ENCODE measurements at places on chromosomes 6 and 20.

- no peaks in the 10 kb centered on the region for H3K4me1 ChIP-seq
- H3K27ac ChIP-seq: no peak overlapping the region
- no peaks in the 10 kb centered on the region for H3K27me3 ChIP-seq
- no peak overlapping the region for H3K4me3 ChIP-seq
These were observed 933.7 kb upstream of the GJE1 start for GRCh38 chr6:141199074-141199473.

GRCh38 chr6:166604328-166604727 is 17.9 kb upstream of the RAMACL start:
- DNase-seq: no peak
- peaks cover 2% of the 10 kb centered on the region for H3K36me3 ChIP-seq
- no peak overlapping the region for H3K4me3 ChIP-seq
- H3K27me3 ChIP-seq: no peaks in the 10 kb centered on the region

DNA sequence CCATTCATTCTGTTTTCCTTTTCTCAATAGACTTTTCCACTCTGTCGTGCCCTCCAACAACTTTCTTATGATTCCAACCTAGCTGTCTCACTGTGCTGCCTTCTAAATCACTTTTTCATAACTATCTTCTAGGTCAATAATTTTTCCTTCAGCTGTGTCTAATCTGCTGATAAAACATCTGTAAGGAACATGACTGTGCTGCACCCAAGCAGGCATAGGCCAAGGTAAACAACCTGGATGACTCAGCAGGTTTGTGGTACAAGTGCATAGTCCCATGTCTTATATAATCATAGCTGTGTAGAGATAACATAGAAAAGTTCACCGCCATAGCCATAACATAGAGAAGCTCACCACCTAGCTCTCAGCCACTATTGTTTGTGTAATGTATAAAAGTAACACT is 332.3 kb downstream of the PLCB1 start:
- no peaks in the 10 kb centered on the region for H3K4me1 ChIP-seq
- no peaks in the 10 kb centered on the region for H3K27me3 ChIP-seq
- H3K36me3 ChIP-seq: peaks cover 4% of the 10 kb centered on the region

GRCh38 chr6:17585766-17586490 is 14.2 kb upstream of the FAM8A1 start:
- peaks cover 4% of the 10 kb centered on the region for H3K4me1 ChIP-seq
- H3K4me3 ChIP-seq: no peak overlapping the region
- no peak overlapping the region for H3K27ac ChIP-seq
- H3K36me3 ChIP-seq: no peaks in the 10 kb centered on the region
- H3K27me3 ChIP-seq: peaks cover 10% of the 10 kb centered on the region
- no peak for DNase-seq
